Caki2 (cell line): ENCODE measurements at places on chromosomes 6 and 20. TPM values are rescaled to one million over a fixed set of nuclear protein-coding genes. Genes with fewer than 3 reads are reported as not detected.

- DNase-seq = no peak
These were observed 40.7 kb downstream of the BFSP1 start for GRCh38 chr20:17490501-17490900.

DNA sequence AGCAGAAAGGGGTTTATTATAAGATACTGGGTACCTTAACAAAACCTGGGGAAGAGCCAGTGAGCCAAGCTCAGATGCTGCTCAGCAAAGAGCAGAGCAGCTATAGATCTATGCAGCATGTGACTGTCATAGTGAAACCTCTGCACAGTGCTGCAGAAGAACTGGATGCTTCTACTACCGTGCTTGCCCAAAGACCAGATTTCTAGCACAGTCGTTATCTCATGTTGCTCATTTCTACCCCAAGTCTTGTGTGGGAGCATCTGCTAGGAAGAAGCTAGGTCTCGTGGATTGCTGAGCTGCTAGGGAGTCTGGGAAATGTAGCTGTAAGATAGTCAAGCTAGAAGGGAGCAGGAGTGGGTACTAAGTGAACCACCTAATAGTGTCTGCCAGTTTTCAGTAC lies 31.7 kb upstream of the GNRH2 start:
- no peak for DNase-seq

GRCh38 chr6:113172531-113172966 lies 684.6 kb upstream of the MARCKS start:
- DNase-seq = peak; percentile 7

DNA sequence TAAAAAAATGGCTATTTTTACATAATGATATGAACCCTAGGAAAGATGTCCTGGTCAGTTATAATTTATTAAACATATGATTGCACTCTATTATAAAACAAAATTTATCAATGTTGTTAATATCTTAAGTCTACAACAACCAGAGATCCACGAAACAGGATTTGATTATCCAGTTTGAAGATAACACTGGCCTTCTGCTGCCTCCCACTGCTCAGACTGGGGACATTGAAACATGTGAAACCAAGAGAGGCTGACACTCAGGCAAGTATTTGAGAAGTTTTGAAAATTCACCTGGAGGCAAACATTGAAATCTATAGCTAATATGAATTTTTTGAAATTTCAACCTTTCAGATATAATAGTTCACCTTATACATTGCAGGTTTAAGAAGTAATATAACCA lies 219.3 kb upstream of the HSF2 start:
- DNase-seq = no peak

- no peak for DNase-seq
These were observed 17.6 kb downstream of the PHACTR2 start for GRCh38 chr6:143695130-143695968.

- DNase-seq = no peak
These were observed 71.1 kb upstream of the BLCAP start for GRCh38 chr20:37598575-37599342.

The AIF1 gene
- not detected in 2 replicates for total RNA-seq

The RAET1L gene
- total RNA-seq = not detected in 2 replicates

The ZNF165 gene
- total RNA-seq = 2.1 and 2.4 TPM in 2 replicates

The ELOVL2 gene
- total RNA-seq = 13.6 and 14.6 TPM in 2 replicates
